Fibroblast of upper back skin (primary cell): ENCODE measurements at places on chromosomes 13 and 19.

GRCh38 chr13:24742294-24742693 lies 21.7 kb upstream of the RNF17 start:
- DNase-seq: peak; percentile 15

GRCh38 chr13:101556676-101557123 lies 104.2 kb downstream of the ITGBL1 start:
- DNase-seq: peak; percentile 90

DNA sequence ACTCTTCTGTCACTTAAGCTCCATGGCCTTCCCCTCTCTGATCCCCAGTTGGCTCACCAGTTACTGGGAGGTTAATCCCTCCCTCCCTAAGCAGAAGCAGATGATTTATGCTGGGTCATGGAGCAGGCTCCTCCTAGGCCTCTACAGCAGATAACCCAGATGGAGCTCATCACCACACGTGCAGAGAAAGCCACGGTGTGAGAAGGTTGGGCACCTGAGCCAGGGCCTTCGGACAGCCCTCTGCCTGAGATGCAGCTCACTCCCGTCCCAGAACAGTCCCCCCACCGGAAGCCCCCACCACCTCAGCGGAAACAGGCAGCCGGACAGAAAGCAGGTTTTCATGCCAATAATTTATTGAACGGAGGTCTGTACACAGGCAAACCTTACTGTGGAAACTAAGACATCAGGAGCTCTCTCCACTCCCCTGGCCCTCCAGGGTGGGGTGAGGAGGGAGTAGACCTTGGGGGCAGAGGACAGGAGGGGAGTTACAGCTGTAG lies 9.8 kb downstream of the ZNF526 start:
- no peak for DNase-seq

DNA sequence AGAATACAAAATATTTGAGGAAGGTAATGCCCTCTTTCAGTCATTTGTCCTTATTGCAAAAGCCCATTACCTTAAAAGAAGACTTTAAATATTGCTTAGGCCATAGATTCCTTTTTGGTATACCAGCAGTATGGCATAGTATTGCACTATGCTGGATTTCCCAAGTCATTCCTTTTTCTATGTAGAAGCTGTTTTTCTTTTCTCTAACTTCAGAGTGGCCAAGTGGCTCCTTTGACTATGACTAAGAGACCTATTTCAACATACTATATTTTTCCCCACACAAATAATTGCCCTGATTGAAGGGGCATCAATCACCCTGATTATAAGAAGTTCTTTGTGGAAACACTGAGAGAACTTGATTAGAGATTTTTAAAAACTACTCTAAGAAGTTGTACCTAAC lies 68.6 kb downstream of the UFM1 start:
- no peak for DNase-seq

GRCh38 chr19:45121827-45122345 lies 28.9 kb downstream of the PPP1R37 start:
- DNase-seq: no peak

DNA sequence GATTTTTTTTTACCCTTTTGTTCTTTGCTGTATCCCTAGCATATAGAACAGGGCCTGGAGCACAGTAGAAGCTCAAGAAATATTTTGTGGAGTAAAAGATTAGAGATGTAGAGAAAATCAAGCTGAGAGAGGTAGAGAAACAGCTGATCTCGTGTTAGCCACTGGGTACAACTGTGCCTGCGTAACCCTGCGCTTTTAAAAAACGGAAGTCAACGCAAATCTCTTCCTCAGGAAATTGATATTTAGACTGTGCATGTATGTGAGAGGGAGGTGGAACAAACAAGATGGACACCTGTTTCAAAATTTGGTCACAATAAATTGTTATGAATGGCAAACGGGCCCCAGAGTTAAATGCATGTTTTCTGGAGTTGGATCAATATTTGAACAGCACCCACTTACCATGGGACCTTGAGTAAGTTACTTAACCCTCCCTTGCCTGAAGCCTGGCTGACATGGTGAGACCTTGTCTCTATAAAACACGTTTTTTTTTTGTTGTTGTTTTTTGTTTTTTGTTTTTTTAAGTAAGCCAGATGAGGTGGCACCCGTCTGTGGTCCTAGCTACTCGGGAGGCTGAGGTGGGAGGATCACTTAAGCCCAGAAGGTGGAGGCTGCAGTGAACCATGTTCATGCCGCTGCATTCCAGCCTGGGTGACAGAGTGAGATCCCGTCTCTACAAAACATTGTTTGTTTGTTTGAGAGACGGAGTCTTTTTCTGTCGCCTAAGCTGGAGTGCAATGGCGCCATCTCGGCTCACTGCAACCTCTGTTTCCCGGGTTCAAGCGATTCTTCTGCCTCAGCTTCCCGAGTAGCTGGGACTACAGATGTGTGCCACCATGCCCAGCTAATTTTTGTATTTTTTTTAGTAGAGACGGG lies 3.3 kb upstream of the EPOR start:
- DNase-seq: no peak

DNA sequence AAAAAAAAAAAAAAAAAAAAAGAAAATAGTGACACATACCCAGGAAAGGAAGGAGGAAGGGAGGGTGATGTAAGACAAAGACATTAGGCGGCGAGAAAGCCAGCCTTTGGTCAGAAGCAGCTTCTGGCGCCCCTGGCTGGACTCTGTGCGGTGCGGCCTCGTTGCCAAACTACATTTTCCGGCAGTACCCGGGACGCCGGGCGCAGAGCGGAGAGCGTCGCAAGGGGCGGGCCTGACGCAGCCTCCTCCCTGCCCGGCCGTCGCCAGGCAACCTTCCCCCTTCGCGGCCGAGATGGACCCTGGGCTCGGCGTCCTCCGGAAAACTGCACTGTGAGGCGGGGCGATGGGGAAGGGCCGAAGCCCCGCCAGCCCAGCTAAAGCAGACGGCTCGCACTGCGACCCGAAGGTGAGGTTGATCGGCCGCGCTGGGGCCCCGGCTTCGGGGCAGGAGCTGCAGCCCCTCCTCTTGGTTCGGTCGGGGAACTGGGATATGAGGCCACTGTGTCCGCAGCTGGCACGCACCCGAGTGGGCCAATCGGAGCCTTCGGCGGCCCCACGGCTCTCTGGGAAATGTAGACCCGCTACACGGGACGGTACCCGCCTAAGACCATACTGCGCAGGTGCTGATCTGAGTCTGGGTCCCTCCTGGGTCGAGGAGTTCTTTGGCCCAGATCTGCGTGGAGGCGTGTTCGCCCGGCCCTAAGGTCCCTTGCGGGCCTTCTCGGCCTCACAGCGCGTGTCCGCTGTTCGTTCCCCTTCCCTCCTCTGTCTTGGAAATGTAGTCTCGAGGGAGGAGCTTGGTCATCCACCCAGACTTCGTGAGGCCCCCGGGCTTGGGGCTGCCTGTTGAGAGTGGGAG lies 2.3 kb upstream of the MZF1 start:
- DNase-seq: peak; percentile 91
